ENCODE measurements at places on chromosomes 3 and 15.

GRCh38 chr3:5138214-5138981, 16.3 kb downstream of the ARL8B start:
- DNase-seq, result no peak

DNA sequence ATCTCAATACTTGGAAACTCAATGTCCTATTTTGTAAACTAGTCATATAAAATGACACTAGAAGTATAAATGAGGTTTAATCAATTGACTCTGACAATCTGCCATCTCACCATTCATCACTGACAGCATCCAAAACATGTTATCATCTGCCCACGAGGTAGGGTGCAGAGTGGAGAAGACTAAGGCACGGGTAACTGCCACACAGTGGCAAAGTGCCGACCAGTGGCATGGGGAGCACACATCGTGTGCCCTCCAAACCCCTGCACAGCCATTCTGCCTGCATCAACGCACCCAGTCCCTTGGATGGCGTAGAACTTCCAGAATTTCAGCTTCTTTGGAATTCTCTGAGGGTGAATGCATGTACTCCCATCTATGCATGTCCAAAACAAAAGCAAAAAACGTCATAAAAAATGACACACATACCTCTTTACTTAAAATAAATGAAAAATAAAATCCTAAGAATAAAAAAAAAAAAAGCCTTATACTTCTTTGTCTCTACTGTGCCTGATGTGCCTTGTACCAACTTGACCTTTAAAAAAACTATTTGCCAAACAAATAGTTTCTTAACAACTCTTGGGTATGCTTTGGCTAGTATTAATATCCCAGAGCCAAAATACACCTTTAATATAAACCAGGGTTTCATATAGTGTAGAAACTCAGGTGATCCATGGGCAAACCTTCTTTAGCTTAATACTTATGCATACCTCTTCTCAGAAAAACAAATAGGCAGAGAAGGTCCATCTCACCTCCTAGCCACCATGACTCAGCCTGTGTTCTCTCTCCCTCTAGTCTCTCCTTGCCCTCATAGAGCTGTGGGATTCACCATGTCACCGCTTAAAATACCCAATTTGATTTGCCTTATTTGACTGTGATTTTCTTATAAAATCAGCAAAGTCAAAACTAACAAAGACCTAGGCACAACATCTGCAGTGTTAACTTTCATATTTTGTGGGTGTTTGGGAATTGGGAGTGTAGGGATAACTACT, 12.7 kb downstream of the CPOX start:
- no peak for DNase-seq

DNA sequence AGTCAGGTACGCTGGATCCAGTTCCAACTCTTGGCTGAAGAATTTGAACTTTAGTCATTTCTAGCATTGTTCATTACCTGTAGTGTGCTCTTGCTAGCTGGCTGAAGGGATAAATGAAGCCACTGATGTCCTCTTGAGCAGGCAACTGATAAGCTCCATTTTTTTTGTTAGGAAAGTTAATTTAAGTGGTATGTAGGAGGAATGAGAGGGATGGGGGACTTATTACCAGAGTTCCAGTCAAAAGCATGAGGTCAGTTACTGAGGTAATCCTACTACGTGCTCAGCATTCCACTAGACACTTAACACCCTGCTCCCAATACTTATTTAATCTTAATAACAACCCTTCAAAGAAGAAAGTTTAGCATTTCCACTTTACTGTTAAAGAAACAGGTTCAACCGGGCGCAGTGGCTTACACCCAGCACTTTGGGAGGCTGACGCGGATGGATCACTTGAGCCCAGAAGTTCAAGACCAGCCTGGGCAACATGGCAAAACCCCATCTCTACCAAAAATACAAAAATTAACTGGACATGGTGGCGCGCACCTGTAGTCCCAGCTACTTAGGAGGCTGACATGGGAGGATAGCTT, 2.0 kb upstream of the RASA2 start:
- DNase-seq, result no peak

- DNase-seq, result no peak
Measured at GRCh38 chr3:149305376-149305775, 28.1 kb downstream of the TM4SF18 start.

DNA sequence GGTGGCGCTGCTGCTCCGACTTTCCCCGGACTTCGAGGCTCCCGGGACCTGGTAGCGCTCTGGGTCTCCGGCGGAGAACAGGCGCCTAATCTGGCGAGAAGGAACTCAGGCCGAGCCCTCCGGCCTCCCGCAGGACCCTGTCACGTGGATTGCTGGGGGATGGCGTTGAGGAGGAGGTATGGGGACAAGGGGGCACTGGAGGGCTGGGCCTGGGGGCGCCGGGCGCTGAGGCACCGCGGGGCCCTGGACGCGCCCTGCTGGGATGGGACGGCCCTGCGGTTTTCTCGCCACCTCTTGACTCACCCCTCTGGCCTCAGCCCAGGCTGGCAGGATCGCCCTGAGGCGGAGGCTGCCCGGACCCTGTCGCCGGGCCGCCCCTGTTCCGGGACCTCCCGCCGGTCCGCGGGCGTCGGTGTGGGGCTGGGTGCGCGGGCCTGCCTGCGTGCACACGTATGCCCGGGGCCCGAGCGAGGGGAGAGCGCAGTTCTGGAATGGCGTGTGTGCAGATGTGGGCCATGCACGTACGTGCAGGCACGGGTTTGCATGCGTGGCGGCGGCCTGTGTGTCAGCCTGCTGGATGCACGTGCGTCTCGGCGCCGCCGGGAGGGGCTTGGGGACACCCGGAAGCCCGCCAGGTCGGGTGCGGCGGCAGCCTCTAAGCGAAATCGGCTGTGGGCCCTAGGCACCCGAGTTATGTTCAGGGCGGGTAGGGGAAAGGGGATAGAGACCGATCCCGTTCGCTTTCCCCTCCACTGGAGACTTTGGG, 752 bp downstream of the C15orf39 start:
- DNase-seq, result peak; percentile 78

DNA sequence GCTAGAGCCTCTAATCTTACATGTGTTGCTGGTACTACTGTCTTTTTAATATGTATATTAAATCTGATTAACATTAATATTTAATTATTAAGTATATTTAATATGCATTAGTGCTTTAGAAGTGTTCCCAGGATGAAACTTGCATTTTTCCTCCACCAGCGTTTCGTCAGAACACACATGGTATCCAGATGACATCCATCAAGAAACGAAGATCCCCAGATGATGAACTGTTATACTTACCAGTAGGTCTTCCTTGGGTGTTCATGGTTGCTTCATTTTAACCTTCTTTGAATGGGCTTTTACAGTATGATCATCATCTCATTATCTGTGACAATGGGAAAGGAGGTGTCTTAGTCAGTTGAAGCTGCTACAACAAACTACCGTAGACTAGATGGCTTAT, 238.0 kb downstream of the TP63 start:
- no peak for DNase-seq

DNA sequence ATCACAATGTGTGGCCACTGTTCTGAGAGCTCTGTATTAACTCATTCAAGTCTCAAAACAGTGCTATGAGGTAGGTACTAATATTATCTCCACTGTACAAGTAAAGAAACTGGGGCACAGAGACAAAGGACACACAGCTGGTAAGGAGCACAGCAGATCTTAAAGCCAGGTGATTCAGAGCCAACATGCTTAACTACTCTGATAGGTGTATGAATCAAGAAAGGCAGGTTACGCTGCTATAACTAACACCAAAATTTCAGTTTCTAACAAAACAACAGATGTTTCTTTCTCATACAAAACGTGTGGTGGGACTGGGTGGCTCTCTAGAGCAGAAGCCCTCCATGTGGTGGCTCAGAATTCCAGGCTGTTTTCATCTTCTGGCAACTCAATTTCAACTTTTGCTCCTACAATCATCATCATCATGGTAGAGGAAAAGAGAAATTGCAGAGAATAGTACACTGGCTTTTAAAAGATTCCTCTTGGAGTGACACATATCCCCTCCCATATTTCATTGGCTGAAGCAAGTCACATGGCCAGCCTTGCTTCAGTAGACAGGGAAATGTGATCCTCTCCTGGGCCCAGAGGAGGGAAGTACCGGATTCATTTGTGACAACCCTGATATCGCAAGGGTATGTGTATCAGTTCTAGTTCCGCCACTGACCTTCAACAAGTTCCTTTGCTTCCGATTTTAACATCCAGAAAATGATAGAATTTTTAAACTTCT, 126.2 kb upstream of the PTX3 start:
- no peak for DNase-seq

GRCh38 chr15:69755551-69756310, 303.1 kb downstream of the RPLP1 start:
- DNase-seq, result peak; percentile 68

DNA sequence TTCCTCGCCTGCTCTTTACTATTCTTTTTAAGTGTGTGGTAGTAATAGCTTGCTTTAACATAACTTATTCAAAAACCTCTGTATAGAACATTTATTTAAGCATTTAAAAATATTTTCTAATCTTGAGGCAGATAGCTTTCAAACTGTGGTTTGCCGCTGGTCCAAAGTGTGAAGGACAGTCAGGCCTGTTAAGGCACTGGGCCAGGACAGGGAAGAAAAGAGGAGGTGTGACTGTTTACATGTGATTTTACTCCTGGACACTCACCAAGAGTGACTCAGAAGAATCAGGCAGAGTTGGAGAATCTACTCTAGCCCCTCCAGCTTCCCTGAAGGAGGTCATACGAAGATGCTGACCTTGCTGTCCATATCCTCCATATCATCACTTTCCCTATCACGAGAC, 44.7 kb downstream of the CEP152 start:
- DNase-seq, result no peak

DNA sequence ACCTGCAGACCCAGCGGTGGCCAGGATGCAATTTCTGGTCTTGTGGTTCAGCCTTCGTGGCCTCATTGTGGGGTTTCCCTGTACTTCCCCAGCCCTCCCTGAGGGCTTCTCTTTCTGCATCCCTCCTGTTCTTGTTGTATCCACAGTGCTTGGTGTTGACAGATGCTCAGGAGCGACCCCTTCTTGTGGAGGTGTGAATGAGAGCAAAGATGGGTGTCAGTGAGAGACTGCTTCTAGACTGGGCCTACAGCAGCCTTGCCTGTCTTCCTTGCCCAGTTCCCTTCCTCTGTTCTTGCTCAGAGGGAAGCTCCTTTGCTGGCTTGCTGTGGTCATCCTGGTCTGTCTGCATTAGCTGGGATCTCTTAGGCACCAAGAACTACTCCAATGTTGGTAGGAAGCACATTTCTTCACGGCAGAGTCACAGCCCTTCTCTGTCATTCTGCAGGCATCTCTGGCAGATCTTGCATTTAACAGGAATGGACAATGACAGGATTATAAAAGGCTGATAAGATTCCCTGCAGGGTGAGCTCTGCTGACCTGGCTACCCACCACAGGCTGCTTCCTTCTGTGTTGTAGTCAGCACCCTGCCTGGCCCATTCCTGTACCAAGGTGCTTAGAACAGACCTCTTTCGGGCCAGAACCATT, 317.8 kb upstream of the C2CD4B start:
- no peak for DNase-seq

DNA sequence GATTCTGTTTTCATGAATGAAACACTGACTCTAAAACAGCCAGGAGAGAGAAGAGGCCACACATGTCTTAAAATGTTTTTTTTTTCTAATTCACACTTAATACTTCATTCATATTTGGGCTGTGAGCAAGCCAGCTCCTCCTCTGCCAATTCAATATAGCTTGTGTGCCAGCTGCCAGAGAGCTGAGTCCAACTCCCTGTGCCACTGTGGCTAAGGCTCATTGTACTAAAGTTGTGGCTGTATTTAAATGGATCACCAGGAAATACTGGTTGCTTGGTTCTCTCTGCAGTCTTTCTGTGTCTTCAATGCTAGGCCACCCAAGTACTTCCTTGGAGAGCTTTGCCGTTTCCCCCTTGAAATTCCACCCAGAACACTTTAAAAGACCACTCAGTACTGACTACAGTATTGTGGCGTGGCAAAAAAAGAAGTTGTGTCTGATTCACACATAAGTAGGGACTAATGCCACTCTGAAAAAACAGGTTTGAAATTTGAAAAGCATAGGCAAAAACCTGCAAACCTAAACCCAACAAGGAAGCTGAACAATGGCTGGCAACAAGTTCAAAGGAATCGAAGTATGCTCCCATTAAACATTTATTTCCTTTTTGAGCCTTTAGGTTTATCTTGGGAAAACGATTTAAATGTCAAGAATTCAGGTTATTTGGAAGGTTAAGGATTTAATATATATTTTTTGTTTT, 524.7 kb downstream of the DIPK2A start:
- DNase-seq, result no peak

- DNase-seq, result no peak
Measured at GRCh38 chr15:53830707-53831386, 71.4 kb upstream of the WDR72 start.

- DNase-seq, result no peak
Measured at GRCh38 chr3:29919571-29919970, 638.7 kb downstream of the RBMS3 start.

Data from activated CD8-positive, alpha-beta memory T cell treated with anti-CD3 and anti-CD28 coated beads for 4 hours (primary cell).